ENCODE measurements at places on chromosomes 13 and 19.

- no peak for DNase-seq
These were observed 77.5 kb upstream of the PEG3 start for GRCh38 chr19:56917998-56918397.

- peak; percentile 54 for DNase-seq
These were observed 635 bp upstream of the PCCA start for GRCh38 chr13:100088273-100088643.

DNA sequence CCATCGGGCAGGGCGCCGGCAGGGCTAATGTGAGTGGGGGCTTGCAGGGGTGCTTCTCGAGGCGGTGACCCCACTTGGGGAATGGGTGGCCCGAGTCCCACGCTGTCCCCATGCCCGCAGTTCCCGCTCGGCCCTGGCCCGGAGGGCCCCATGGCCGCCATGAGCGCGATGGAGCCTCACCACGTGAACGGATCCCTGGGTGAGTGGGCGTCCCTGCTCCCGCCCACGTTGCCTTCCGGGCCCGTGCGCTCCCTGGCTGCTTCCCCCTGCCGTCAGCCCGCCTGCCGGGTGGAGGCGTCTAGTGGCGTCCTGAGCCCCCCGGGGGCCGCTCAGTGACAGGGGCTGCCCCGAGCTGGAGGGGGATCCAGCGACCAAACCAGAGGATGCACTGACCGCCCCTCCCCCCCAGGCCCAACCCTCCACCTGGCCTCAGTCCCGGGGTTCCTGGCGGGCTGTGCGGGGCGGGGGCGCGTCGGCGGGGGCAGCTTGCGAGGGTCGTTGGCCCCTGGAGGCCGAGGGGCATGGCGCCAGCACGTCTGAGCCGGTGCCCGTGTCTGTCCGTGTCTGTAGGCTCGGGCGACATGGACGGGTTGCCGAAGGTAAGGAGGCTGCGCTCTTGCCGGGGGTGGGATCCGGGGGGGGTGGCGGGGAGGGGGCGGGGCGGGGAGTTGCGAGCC, 4.8 kb downstream of the ISYNA1 start:
- no peak for DNase-seq

- DNase-seq: no peak
These were observed 1159.0 kb upstream of the ATXN8OS start for GRCh38 chr13:68948586-68948985.

DNA sequence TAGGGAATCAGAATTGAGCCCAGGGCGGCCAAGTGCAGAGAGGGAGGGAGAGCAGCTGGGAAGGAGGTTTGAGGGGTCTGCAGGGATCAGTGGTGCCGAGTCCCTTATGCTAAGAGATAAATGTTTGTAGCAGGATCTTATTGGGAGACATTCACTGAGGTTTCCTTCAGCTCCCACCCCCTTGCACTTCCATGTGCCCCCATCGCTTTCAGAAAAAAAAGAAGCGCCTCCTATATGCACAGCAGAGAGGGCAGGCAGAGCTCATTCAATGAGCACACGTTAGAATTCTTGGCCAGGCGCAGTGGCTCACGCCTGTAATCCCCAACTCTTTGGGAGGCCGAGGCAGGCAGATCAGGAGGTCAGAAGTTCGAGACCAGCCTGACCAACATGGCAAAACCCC, 28.0 kb downstream of the CYP4F2 start:
- no peak for DNase-seq

GRCh38 chr19:43532571-43532961, 422 bp upstream of the ZNF575 start:
- peak; percentile 78 for DNase-seq

- DNase-seq: no peak
These were observed 33.5 kb downstream of the DNM2 start for GRCh38 chr19:10751109-10751953.

GRCh38 chr19:47573071-47574026, at the start of gene ZNF541:
Gene ZNF541 (minus strand): TSS chr19:47573148. CDS start chr19:47555856, 17,292 bp downstream.
- no peak for DNase-seq

GRCh38 chr19:6060600-6061375, 49.5 kb downstream of the RFX2 start:
- DNase-seq: no peak

GRCh38 chr13:70960841-70961443, 852.7 kb upstream of the KLHL1 start:
- peak; percentile 20 for DNase-seq

DNA sequence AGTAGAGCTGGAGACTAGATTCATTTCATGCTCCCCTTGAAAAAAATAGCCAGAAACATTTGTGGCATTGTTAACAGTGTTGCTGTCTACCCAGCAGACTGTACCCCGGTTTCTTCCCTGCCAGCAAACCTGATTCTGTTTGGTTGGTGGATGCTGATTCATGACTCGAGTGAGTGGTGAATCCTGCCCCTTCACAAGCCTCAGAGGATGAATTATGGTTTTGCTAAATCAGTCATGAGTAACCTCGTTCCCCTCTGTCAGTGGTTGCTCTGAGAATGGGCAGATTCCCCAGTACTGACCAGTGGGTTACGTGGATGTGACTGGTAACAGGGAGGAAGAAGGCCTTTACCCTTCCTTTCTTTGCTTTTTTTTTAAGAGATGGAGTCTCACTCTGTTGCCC, 10.1 kb downstream of the NLRP12 start:
- no peak for DNase-seq

DNA sequence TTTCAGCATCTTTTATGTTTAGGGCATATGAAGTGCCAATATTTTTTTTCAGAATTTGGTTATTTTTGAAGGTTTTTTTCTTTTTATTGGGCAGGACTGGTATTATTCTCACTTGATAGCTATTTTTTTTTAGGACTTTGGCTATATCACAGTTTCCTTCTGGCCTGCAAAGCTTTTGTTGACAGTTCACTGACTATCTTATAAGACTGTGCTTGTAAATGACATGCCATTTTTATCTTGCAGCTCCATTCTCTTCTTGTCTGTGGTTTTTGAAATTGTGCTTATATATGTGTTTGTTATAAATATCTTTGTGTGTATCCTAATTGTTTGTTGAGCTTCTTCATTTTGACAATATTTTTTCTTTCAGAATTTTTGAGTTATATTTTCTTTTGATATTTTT, 26.4 kb upstream of the ZNF431 start:
- DNase-seq: no peak

DNA sequence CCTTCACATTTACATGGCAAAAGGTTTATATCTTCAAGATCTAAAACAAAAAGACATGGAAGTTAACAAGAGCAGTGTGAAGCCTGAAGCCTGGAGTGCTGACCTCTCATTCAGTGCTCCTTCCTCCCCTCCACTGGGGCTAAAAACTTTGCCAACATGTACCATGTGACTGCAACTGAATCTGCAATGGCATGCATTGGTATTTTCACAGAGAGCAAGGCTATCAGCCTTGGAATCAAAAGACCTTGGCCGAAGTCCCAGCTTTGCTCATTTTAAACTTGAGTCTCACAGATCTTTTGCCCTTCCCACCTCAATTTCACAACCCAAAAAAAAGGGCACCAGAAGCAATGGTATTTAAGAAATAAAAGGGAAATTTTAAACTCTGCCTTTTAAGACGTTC, 325.1 kb downstream of the DCT start:
- DNase-seq: no peak

DNA sequence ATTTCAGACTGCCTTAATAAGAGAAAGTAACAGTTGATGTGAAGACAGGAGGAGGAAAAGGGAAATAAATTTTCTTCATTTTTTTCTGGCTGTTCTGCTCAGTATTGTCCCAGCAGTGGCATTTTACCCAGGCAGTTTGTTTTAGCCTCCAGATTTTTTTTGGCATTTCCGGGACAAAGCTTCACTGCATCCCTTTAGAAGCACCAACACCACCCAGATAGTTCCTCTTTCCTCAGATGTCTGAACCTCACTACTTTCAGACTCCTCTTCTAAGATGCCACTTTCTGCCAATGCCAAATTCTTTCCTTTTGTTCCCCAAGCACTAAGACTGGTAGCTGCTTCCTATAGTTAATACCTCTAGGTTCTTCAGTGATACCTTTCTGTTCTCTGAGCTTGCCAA, 480.1 kb upstream of the SLC10A2 start:
- no peak for DNase-seq

- DNase-seq: no peak
These were observed 13.8 kb downstream of the ZNF557 start for GRCh38 chr19:7083076-7083956.

- no peak for DNase-seq
These were observed 178.0 kb downstream of the IER2 start for GRCh38 chr19:13328241-13328640.

Measured in SHP77 (cell line).